ENCODE measurements at places on chromosomes 3 and 15. TPM values are rescaled to one million over a fixed set of nuclear protein-coding genes. Genes with fewer than 3 reads are reported as not detected.
A peak's percentile ranks its signal among the peaks of the same experiment; 100 is the strongest.

The P2RY14 gene
- total RNA-seq: not detected

The GOLGA8J gene
- total RNA-seq: not detected

GRCh38 chr3:187025254-187025655 is 94.9 kb downstream of the ST6GAL1 start:
- DNase-seq: no peak

GRCh38 chr15:63238796-63239195 is 38.6 kb upstream of the APH1B start:
- DNase-seq: no peak

- peak; percentile 7 for DNase-seq
These were observed 4.9 kb upstream of the TP63 start for GRCh38 chr3:189626286-189626685.

Measured in epithelial cell of proximal tubule (primary cell).